NCI-H1930 (cell line): ENCODE measurements at places on chromosomes 2 and 18.

DNA sequence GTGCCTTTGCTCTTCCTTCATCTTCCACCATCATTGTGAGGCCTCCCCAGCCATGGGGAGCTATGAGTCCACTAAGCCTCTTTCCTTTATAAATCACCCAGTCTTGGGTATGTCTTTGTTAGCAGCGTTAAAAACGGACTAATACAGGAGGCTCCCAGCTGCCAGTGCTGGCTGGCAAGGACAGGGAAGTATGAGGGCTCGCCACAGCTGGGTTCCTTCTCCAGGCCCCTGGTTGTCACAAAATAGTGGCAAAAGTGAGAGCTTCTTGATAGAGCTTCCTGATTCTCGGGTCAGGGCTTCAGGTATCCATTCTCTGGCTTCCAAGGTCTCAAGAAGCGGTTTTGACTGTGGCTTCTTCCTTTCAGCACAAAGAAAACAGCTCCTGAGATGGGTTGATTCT, 85.0 kb downstream of the ZNF516 start:
- DNase-seq: no peak

GRCh38 chr2:221969087-221969829, 329.5 kb downstream of the PAX3 start:
- peak; percentile 42 for DNase-seq

DNA sequence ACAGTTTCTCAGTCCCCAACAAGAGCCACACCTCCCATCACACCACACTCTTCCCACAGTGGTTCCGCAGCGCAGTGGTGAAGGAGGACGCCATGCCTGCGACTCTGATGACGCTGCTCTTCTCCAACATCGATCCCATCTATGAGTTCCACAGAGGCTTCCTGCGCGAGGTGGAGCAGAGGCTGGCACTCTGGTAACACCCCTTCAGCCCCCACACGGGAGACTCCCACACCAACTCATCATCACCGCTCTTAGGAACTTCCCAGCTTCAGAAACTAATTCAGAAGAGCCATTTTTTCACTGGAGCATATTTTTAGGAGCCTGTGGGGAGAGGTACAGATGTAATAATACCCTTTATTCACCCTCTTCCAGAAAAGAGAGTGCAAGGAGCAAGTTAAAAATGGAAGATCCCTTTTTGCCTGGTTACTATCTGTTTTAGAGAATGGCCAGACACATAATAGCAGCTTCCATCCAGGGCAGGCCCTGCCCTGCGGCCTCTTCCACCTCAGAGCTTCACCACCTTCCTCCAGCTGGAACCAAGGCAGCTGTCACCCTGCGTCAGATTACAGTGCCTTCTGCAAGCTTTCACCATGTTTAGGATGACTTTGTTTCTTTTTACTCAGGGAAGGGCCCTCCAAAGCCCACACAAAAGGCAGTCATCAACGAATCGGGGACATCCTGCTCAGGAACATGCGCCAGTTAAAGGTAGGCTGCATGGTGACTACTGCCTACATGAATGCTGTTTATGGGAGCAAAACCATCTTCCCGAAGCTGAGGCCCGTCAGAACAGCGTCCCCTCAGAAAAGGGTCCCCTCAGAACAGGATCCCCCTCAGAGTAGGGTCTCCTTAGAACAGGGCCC, 44.9 kb downstream of the STK25 start:
- DNase-seq: no peak

- no peak for DNase-seq
These were observed 119.9 kb downstream of the CCBE1 start for GRCh38 chr18:59577386-59577655.

DNA sequence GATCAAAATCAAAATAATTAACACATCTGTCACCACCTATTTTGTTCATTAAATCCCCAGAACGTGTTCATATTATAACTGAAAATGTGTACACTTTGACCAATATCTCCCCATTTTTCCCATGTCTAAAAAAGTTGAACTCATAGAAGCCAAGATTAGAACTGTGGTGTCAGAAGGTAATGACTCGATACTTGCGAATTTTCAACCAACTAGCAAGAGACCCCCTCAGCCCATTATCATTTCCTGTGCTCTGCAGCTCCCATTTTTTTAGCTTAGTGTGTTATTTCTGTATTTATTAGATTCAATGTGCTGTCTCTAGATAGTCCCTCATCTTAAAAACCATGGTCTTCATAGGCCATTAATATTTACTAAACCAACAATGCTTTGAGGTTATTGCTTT, 248.7 kb upstream of the PIK3C3 start:
- DNase-seq: no peak
